ENCODE measurements at places on chromosomes 4 and X.

DNA sequence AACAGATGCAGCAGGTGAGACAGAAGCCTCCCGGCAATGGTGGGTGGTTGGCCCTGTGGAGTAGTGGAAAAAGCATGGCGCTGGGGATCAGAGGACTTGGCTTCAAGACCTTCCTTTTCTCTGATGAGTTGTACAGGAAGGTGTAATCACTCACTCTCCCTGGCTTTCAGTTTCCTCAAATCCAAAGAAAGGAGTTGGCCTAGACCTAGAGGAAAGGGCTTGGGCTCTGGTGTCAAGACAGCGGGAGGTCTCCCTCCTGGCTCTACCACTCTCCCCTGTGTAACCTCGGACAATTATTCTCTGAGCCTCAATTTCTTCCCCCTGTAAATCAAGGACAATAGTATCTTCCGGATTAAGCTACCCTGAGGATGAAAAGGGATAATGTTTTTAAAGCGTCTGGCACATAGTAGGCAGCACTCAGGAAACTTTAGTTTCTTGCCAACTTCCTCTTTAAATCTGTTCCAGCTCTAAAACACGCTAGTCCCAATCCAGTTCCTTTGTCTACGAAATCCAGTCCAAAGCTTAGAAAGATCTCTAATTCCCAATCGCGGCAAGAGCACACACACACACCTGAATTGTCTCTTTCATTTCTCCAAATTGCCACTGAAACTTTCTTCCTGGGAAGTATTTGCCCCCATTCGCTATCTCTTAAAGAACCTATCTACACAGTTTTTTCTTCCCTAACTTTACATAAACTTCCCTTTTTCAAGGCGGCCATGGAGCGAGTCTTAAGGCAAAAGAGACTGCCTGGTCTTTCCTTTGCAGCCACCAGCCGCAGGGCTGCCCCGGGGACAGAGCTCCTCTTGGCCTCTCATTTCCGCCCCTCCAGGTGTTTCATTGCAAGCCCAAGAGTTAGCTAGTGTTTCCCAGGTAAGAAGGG is 29.9 kb upstream of the GPC4 start:
- no peak for DNase-seq

DNA sequence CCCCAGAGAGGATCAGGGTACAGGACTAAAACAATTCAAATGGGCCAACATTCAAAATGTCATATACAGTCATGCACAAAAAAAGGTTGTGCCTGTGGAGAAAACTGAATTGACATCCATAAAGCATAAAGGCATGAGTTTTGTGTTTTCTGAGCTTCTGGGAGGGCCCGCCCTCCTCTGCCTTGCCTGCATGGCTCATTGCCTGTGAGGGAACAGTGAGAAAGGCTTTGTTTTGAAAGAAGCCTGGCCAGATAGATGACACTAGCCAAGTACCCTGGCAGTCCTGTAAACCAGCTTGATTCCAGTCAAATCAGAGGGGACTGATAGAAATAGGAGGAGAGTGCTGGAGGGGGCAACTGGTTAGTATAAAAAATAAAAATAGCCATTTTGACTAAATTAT is 194.3 kb downstream of the KIT start:
- no peak for DNase-seq

DNA sequence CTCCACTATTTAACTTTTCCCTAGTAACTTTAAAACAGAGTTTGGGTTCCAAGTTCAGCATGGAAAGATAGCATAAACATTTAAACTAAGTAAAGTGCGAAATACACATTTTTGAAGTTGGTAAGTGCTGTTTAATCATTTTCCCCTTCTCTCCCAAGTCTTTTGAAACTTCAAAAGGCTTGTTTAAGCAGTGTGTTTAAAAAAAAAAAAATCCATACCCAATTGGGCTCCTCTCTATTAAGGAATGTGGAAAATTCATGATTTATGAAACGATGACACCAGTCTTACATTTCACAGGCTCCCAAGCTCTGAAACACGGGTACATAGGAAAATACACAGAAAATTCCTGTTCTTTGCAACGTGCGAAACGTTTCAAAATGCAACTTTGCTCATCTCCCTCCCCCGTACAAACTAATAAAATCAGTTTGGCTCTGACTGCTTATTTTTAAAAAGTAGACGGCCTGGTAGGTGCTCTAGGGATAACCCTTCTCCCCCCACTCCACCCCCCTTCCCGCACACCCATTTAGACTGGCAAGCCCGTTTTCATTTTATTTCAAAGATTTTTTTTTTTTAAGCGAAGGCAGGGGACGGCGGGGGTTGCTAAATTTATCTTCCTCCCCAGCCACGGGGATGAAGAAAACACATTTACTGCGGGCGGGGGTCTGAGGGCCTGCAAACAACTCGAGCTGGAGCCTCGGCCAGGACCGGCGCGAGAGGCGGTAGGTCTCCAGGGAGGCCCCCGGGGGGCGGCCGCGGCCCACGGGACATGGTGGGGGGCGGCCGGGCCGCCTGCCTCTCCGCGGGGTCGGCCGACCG is 786 bp upstream of the ZFX start:
- no peak for DNase-seq

GRCh38 chrX:48854898-48855297 is 19.5 kb upstream of the PCSK1N start:
- no peak for DNase-seq

- no peak for DNase-seq
Measured at GRCh38 chr4:144189121-144189520, 48.6 kb upstream of the GYPA start.

- no peak for DNase-seq
Measured at GRCh38 chrX:122777766-122778165, 406.3 kb upstream of the GRIA3 start.

DNA sequence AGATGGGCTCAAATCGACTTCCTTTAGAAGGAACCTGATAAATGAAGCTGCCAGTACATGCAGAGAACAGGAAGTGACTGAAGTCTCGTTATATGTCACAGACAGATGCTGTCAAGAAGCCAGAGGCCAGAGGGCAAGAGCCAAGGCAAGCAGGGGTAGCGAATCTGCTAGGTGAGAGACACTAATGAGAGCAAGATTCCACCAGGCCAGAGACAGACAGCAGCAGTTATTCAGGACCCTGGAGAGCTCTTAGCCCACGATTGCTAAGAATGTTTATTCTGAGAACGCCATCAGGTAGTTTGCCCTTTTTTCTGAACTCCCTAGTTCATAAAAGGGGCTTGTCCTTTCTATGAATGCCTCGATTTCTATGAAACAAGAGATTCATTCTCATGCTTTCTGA is 73.7 kb downstream of the BEND2 start:
- no peak for DNase-seq

DNA sequence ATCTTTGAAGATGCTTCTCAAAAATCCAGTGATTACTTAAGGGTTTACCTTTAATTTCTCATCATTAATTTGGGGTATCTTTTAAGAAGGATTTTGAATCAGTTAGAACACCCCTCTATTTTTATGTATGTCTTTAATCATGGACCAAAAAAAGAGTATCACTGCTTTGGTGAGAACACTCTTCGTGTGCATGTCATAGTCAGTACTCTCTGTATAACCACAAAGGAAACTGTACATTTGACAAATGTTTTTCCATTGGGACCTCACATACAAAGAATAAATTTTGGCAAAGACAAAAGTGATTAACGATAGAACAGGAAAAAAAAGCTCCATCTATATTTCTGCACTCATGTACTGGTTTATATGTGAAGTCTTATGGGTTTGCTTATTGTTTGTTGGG is 31.3 kb downstream of the FAM241A start:
- no peak for DNase-seq

GRCh38 chrX:9327747-9328145 is 137.1 kb upstream of the TBL1X start:
- DNase-seq: no peak

DNA sequence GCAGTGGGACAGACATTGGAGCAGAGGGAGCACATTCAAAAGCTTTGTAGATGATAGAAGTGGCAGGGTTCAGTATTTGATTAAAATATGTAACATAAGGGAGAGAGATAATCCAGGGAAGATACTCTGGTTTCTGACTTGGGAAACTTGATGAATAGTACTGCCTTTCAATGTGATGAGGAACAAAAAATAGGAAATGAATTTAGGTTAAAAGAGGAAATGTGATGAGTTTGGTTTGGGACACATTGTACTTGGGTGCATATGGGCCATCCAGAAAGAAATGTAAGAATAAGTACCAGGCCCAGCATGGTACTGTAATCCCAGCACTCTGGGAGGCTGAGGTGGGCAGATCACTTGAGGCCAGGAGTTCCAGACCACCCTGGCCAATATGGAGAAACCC is 20.9 kb upstream of the NDNF start:
- DNase-seq: no peak

- no peak for DNase-seq
Measured at GRCh38 chr4:77734928-77735327, 84.2 kb downstream of the CNOT6L start.

DNA sequence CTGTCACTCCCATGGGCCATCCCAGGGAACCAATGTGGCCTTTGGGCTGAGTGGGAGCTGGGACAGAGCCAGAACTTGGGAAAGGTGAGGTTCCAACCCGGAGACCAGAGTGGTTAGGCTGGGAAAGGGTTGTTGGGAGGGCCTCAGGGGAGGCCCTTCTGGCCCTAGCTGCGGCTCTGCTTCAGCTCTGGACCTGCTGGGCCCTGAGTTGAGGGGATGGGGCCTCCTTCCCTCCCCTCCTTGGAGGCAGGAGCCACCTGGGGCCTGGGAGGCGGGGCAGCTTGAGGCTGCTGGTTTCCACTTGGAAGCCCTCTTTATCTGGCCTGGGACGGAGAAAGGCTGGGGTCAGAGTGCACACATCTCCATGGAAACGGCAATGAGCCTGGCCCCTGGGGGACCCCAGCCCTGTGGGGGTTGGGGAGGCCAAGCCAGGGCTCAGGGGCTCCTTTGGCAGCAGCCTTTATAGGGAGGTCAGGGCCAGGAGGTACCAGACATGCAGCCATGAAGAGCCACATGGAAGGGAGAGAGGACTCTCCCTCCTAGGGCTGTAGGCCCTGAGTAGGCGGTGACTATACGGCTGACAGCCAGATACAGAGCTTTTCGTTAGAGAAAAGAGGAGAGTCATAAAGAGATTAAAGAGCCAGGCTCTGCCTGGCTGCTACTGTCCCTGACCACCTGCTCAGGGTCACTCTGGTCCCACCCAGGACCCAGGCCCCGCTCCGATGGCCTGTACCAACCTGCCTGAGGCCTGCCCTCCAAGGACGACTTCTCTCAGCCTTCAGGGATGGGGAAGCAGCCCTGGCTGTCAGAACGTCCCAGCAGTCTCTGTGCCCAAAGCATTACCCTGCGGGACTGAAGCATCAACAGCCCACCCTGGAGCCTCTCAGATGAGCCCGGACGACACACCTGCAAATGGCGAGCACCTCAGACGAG is 6.9 kb upstream of the NSD2 start:
- DNase-seq: no peak

- no peak for DNase-seq
Measured at GRCh38 chrX:85419293-85419692, 39.8 kb upstream of the POF1B start.

- DNase-seq: no peak
Measured at GRCh38 chr4:55326629-55327028, 19.4 kb upstream of the SRD5A3 start.

All from esophagus squamous epithelium (tissue), 5 donors.